ENCODE measurements at places on chromosomes 13 and 19. TPM values are rescaled to one million over a fixed set of nuclear protein-coding genes. Genes with fewer than 3 reads are reported as not detected.

The SLITRK5 gene
- polyA plus RNA-seq = not detected

The N4BP2L1 gene
- 99.7 TPM for polyA plus RNA-seq

The IQCN gene
- 1.6 TPM for polyA plus RNA-seq

The NKPD1 gene
- not detected for polyA plus RNA-seq

The PODNL1 gene
- polyA plus RNA-seq = not detected

The TARM1 gene
- not detected for polyA plus RNA-seq

The CACNG7 gene
- polyA plus RNA-seq = not detected

The CEACAM19 gene
- polyA plus RNA-seq = not detected

The ATXN8OS gene
- polyA plus RNA-seq = not detected

DNA sequence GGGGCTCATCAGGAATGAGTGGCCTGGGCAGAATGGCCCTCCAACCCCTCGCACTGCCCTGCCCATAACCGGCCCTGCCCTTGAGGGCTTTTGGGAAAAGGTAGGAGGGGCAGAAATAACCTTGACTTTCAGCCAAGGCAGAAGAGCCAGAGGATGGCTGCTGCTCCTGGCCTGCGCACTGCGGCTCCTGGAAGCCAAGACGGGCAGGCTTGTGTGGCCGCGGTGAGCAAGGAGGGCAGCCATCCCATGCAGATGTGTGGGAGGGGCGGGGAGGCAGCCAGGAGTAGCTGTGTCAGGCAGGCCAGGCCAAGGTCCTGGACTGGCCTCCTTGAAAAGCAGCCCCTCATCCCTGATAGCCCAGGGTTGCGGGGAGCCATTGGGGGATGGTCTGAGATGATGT, 57.6 kb upstream of the URI1 start:
- no peak for DNase-seq

DNA sequence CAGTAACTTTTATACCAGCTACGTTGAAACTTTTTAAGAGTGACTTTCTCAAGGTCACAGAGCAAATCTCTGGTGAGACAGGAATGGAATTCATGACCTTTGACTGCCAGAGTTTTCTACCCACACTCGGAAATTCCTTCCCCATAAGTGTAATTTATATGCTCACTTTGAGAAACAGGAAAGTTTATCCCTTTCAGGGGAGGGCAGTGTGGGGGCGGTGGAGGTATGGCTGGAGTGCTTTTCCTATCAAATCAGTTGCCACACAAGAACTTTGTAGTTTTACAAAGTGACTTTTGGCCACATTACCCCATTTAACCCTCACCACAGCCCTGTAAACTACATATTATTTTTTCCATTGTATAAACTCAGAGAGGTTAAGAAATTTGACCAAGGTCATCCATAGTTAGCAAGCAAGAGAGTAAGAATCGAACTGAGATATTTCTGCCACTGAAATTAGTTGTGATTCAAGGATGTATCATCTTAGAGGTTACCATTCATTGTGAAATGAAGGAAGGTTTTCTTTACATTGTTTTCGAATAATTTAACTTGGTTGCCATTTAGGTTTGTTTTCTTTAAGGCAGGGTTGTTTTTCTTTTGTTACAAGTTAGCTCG, 5.9 kb downstream of the KLF12 start:
- DNase-seq = no peak

DNA sequence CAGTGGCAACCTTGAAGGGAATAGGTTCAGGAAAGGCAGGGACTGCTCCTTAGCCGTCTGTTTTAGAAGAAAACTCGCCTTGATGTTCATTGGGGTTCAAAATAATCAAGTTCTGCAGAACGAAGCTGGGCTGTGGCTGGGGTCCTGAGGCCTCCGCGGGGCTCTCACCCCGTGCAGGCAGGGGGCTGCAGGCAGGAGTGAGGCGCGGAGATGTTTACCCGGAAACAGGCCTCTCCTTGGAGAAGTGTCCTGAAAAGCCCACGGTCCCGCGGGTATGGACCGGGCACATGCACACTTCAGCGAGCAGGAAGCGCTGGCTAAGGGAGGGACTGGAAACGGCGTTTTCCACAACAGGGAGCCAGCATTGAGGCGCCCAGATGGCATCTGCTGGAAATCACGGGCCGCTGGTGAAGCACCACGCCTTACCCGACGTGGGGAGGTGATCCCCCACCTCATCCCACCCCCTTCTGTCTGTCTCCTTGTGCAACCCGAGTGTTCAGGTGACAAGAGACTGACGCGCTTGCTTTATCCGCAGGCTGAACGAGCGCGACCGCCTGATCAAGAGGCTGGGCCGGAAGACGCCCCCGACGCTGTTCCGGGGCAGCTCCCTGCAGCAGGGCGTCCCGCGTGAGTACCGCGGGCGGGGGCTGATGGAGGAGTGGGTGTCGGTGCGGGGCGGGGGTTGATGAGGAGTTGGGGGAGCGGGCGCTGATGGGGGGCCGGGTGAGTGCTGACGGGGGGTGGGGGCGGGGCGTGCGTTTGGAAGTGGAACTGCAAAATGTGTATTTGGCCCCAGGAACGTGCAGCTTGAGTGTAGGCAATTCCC, 39.6 kb downstream of the SHISA2 start:
- peak; percentile 44 for DNase-seq

DNA sequence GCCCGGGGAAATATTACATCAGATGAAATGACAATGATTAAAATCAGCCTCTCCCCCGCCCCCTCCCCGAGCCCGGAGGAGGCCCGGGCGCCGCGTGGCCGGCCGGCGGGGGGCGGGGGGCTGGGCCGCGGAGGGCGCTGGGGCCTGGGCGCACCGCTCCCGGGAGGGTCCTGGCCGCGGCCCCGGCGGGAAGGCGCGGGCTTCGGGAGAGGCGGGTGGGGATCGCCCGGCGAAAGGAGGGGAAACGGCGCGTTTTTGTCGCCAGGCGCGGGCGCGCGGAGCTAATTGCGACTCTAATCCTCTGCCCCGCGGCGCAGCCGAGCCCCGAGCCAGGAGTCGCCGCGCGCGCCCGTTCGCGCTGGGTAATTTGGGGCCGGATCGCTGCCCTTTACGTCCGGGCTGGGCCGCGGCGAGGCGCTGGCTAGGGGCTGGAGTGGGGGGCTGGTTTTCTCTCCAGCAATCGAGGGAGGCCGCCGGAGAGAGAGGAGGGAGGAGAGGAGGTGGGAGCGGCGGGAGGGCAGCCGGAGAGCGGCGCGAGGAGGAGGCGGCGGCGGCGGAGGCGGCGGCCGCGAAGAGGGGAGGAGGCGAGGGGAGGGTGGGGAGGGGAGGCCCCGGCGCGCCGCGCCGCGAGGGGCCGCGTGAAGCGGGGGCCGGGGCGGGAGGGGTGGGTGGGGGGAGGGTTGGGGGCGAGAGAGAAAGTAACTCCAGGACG, at the start of gene KCTD15:
Gene KCTD15, plus strand, starts transcription at position 707 of the 712 bp plus-strand sequence. CDS start 3,585 bp downstream, outside the sequence.
- DNase-seq = no peak

DNA sequence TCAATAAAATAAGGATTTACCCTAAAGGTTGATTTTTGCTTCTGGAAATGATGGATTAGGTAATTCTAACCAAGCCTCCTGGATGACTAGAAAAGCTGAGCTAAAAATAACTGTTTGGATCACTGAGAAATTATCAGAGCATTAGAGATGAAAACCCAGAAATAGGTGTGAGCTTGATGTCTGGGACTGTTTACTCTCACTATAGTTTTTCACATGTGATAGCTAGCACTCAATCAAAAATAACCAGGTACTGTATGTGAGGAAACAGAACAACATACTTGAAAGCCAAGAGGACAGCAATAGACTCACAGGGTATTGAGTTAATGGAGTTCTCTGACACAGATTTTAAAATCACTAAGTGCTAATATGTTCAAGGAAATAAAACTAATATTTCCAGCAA, 9.5 kb downstream of the ZAR1L start:
- no peak for DNase-seq

GRCh38 chr13:85597790-85598500, 201.3 kb downstream of the SLITRK6 start:
- no peak for DNase-seq

DNA sequence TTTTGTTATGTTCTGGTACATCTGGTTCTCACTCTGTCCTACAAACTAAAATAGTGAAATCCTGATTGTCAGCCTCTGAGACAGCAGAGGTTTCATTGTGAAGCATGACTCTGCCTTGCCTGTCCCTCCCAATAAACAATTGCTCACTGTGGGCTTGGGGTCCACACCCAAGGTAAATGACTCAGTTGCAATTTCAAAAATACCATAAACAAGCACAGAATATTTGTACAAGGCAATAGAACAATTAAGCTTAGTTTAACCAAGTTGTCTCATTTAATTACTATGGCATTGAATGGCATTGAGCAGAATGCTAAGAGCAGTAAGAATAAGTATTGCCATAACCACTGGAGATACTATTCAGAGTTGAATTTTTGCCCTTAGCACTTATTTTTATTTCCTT, 353.6 kb downstream of the SPRY2 start:
- DNase-seq = no peak

- DNase-seq = no peak
Measured at GRCh38 chr19:55669418-55670279, 5.4 kb upstream of the EPN1 start.

GRCh38 chr19:47446534-47447469, 24.9 kb downstream of the SLC8A2 start:
- DNase-seq = no peak

GRCh38 chr13:49071341-49071937, 95.7 kb downstream of the FNDC3A start:
- no peak for DNase-seq

All from naive B cell (primary cell).